Glutamatergic neuron (in vitro differentiated cells): ENCODE measurements at places on chromosomes 12 and 14. TPM values are rescaled to one million over a fixed set of nuclear protein-coding genes. Genes with fewer than 3 reads are reported as not detected.

GRCh38 chr12:94133964-94134795, 14.2 kb upstream of the PLXNC1 start:
- DNase-seq: no peak

GRCh38 chr14:97005934-97006333, 208.8 kb downstream of the VRK1 start:
- no peak for DNase-seq

- DNase-seq: no peak
Observed at GRCh38 chr14:83894568-83894967, 1635.4 kb upstream of the FLRT2 start.

DNA sequence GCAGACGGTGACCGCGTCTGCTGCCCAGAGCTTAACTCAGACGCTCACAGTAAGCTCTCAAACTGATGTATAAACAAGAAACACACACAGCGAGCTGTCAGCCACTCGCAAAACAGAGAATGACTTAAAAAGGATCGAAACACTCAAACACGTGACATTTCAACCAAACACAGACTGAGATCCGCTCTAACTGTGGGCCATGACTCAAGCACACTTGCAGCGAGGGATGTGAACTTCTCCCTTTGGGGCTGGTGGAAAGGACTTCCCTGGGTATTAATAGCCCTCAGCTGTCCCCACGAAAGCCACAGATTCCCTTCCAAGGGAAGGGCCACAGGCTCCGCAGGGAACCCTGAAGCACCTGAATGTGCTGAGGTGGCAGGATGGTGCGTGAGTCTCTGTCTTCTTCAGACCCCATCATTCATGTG, 29.1 kb downstream of the CCDC88C start:
- DNase-seq: no peak

DNA sequence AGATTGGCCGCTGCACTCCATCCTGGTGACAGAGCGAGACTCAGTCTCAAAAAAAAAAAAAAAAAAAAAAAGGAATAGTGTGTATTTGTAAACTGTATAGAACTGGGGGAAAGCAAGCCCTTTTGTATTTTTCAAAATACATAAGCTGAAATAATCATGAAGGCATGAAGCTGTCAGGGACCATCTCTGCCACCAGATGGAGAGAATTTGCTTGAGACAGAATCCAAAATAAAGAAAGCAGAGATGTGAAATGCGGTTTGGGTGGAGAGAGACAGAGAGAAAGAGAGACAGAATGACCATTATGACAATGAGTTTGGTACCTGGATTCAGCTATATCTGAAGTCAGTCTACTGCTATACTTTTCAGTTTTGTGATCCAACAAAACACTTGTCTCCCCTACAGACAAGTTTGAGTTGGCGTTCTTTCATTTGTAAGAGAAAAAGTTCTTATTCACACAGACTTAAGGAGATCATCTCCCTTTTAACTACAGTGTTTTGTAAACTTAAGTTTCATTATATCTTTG, 155.7 kb upstream of the LRIG3 start:
- no peak for DNase-seq

- DNase-seq: no peak
Observed at GRCh38 chr14:49303946-49304516, 282.1 kb downstream of the RPS29 start.

- no peak for DNase-seq
Observed at GRCh38 chr12:109597414-109597794, 23.8 kb downstream of the MVK start.

GRCh38 chr12:106907411-106907810, 48.3 kb upstream of the TMEM263 start:
- DNase-seq: no peak

DNA sequence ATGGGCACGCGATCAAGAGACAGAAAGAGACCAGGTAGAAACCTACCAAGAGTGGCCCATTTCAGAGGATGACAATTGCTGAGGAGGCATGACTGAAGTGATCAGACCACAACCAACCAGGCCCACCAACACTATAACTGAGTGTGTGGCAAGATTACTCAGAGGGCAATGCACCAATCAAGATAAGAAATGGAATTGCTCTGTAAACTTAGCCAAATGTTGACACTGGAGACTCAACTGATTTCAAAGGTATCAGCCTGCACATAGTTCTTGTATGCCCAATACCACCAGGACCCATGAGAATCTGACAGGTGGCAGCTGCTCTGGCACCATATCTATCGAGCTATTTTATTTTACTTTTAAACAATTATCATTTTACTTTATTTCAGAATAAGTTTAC, 128.9 kb downstream of the FOXN3 start:
- DNase-seq: no peak

DNA sequence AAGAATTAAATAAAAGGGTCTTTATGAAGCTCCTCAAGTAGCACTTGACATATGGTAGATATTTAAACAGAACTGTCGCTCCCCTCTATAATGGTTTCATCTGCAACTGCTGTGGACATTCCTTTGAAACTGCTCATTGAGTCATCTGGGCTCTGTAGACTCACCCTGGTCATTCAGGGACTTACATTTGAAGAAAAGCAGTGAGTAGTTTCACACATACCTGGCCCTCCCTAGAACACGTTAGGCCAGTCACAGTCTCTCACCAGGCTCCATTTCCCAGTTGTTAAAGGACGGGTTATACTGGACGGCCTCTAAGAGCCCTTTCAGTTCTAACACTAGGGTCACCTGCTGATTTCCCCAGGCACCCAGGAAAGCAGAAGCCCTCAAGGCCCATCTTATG, 217.0 kb downstream of the BCL11B start:
- no peak for DNase-seq

DNA sequence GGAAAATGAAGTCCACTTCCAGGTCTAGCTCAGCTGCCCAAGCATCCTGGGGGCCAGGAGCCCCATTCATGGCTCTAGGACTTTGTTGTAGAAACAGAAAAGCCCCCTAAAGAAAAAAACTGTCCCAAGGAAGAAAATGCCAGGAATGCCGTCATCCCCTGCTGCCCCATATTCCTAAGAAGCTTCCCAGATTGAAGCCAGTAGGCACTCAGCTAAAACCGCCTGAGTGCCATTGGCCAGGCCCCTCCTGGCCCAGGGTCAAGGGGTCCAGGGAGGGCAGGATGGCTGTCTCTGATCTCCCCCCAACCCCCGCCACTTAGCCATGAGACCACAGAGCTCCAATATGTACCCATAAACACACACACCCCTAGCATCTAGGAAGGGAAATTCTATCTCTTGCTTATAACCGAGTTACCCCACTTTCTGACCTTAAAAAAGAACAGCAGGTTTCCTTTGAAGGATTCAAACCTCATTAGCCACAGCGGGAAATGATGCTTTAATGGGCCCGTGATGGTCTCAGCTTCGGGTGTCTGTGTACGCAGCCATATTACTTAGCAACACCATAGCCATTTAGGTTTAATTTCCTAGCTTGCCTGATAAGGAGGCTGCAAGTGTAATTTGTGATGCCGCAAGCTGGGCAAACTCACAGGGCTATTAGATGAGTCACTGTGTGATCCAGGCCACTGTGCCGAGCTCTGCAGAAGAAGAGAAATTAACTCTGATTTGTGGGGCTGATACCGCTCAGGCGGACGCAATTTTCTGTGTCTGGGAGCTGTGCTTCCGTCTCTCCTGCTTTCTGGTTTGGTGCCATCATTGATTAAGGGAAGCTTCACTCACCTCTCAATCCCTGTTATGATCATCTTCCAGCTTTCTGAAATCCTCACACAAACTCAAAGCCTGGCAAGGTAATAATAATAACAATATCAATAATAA, 84.2 kb downstream of the GCH1 start:
- no peak for DNase-seq

DNA sequence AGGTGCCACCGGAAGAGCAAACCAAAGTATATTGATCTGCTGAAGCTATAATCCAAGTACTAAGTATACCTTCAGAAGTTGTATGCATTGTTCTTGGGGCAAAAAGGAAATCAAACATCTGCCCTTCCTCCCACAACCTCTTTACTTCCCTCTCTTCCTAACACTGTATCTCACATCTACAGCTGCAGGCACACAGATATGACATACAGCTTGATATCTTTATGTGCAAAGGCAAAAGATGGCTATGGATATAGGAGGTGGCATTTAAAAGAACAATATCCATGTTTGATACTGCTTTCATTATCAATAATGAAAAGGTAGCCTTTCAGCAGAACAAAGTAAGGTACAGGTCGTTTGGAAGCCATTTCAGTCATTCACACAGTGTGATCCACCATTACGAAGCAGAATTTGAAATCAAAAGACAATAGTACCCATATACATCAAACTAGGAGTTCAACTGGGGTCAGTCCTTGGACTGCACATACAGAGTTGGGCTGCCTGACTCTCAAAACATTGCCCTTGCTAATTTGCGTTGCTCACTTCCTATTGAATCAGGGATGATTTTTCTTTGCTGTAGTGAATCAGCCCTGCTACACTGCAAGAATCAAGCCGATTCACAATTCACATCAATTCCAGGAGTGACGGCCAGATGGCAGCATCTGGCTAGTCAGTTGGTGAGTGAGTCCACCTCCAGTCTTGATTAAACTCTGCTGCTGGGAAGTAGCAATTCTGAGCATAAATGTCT, 8.9 kb downstream of the ANG start:
- peak; percentile 79 for DNase-seq

DNA sequence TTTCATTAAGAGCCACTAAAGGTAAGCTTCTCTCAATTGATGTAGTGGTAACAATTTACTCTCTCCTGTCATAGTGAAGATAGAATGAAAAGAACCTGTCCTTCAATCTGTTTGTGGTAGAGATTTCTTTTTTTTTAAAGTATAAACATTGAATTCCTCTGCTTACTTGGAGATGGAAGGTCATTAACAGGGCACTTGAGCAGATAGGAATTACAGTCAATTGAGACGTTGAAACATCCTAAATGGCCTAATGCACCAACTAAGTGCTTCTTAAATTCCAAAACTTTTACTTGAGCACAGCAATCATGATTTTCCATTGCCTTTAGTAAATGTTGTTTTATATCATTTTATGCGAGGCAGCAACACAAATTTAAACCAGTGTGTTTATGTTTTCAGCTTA, 241.4 kb downstream of the FOXG1 start:
- no peak for DNase-seq

DNA sequence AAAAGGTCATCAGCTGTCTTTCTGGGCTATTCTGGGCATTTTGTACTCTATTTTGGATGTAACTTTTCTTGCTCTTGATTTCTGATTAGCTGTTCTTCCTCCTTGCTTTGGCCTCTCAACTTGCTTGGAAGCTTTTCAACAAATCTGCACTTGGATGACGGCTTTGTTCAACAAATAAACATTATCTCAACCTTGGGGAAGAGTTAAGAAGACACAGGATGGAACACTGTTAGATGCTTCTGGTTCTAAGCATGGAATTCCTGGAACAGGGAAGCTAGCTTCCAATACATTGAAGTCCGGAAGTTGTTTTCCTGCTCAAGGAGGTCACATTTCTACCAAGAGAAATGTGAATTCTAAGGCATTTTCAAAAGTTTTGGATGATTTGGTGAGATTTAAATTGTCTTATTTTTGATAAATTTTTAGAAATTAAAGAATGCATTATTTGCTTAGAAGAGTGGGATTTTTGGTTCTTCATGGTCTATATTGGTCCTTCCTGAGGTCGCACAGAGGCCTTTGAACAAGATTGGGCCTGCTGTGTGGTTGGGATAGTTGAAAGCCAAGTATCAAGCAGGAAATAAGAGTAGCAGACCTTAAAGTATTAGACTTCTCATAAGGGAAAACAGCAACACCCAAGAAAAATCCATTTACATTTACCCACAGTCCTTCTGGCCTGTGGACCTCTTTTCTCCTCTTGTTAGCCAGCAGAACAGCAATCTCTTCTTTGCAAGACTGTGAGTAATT, 59.2 kb downstream of the PPFIBP1 start:
- no peak for DNase-seq

The CCDC175 gene
- total RNA-seq: not detected

The OR4E2 gene
- not detected for total RNA-seq

The P2RX2 gene
- 4.1 TPM for total RNA-seq

The TRPV4 gene
- 0.17 TPM for total RNA-seq

The DTX1 gene
- 4.3 TPM for total RNA-seq

The FICD gene
- total RNA-seq: 4.8 TPM

The PSMA3 gene
- total RNA-seq: 116 TPM

The CNTN1 gene
- 81.4 TPM for total RNA-seq

The SIX6 gene
- not detected for total RNA-seq

The POTEG gene
- total RNA-seq: not detected

The SLC35E3 gene
- 26.2 TPM for total RNA-seq
